ENCODE measurements at places on chromosomes 5 and 9.

GRCh38 chr9:123834889-123835562, 94.9 kb downstream of the DENND1A start:
- no peak for DNase-seq

DNA sequence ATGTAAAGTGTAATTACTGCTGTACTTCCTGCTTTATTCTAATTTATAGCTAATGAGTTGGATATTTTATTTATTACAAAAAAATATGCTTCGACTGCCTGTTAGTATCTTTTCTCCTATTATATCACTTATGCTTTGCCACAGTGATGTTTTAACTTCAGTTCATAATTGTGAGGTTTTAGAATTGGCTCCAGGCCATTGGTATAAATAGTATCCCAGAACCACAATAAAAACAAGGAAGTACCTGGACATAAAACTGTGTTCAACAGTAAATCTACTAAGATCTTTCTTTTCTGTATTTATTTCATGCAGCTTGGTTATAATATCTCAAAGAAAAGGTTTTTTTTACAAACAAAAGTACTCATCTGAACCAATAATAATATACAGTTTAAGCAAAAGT, 354.3 kb upstream of the CDH9 start:
- no peak for DNase-seq

- no peak for DNase-seq
These were observed 956.3 kb upstream of the CDH6 start for GRCh38 chr5:30237189-30237588.

- DNase-seq = no peak
These were observed 243.9 kb downstream of the NR2F1-AS1 start for GRCh38 chr5:93337138-93337537.

- DNase-seq = no peak
These were observed 70.5 kb downstream of the PPARGC1B start for GRCh38 chr5:149800633-149801032.

DNA sequence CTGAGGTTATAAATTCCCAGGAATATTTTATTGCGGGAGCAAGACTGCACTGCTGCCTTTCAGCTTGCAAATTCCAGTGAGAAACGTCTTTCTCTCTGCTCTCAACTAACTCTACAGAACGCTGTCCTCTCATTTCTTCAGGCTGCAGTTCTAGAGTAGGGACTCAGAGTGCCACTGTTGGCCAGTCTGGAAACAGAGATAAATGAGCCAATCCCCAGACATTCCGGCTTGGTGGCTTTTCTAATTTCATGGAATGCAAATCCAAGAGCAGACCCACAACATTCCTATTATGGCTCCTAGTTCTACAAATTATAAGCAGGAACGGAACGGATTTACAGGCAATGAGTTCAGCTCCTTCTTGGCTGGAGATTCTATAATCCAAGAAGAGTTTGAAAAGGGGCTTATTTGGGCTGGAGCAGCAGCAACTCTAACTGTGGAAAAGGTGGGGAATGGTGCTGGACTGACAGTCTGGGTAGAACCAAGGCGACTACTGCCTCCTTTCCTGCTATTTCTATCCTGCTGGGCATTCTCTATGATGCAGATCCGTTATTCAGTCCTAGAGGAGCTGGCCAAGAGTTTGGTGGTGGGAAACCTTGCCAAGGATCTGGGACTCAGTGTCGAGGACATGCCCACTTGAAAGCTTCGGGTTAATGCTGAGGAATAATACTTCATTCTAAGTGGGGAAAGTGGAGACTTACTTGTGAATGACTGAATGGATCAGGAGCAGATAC, 9.3 kb downstream of the PCDHGA12 start:
- DNase-seq = no peak

DNA sequence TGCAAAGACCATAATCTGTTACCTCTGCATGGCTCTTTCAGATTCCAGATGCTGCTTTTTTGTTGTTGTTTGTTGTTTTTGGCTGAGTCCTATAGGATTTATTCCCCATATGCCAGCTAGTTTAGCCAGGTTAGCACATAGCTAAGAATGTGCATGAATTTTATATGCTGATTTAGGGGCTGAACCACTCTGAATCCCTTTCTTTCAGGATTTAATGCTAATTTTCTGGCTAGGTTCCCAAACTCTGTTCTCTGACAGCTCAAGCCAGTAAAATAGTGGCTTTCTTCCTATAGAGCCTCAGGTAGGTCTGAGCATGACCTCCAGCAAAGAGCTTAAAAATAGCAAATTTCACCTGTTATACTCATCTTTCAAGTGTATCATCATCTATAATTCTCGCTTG, 521.4 kb downstream of the CAAP1 start:
- no peak for DNase-seq

- DNase-seq = no peak
These were observed 38.3 kb upstream of the EGFL7 start for GRCh38 chr9:136624184-136624951.

GRCh38 chr5:151019331-151019730, 1.1 kb upstream of the GPX3 start:
- no peak for DNase-seq

DNA sequence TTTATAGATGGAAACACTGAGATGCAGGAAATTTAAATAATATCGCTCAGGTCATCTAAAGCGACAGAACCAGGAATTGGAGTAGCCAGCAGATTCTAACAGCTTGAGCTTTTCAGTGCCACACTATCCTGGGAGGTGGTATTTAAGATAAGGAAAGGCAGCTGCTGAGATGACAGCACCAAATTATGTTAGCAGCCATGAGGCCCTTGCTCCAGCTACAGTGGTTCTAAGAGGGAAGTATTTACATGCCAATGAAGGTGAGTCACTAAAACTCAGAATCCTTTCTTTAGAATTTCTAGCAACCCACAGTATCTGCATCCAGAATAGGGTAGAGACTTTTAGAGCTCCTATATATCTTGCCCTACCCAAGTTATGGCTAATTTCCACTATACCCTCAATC, 127.0 kb upstream of the VLDLR start:
- DNase-seq = no peak

DNA sequence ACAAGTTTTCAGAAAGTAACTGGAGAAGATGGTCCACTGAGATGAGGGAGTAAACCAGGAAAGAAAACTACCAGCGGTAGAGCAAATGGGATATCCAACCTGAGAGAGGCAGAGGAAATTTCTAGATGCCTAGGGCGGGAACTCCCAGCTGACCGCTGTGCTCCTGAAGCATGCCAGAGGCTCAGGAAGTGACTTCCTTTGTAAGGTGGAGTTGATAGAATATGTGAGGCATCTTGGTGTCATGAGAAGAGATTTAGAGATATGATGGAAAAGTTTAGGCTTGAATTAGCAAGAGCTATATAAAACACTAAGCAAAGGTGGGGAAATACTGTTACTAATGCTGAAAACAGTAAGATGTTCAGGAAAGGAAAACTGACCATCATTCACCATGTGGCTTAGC, 124.1 kb downstream of the C9orf152 start:
- DNase-seq = no peak

DNA sequence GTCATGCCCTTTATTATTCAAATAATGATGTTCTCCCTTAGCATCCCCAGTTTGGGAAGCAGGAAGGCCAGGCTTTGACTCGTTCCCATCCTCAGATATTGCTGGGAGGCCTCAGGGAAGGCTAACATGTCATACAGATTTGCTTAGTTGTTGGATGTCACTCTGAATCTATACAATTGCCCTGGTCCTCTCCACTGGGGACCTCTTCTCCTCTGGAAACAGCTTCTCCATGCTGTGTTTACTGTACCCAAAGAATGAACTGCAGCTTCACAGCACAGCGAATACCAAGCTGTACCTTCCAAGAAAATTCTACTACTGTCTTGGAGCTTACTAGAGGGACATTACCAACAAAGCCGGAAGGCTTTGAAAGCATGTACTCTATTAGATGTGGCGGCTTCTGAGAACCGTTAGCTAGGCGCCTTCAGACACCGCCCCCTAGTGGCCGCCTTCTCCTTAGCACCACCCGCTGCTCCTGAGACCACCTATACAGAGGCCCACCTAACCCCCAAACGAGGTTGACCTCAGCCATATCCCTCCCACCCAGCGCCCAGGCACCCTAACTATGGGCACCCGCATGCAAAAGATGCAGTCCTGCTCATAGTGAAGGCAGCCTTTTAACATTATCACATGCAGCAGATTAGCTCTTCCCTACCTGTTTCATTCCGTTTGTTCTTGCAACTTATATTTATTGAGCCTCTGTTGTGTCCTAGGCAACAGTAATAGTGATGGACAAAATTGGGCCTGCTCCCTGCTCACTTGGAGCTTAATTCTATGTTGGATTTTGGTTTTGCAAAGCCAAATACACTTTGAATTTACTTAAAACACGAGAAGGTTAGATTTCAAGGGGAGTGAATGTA, 34.9 kb upstream of the FOXI1 start:
- DNase-seq = peak; percentile 70

DNA sequence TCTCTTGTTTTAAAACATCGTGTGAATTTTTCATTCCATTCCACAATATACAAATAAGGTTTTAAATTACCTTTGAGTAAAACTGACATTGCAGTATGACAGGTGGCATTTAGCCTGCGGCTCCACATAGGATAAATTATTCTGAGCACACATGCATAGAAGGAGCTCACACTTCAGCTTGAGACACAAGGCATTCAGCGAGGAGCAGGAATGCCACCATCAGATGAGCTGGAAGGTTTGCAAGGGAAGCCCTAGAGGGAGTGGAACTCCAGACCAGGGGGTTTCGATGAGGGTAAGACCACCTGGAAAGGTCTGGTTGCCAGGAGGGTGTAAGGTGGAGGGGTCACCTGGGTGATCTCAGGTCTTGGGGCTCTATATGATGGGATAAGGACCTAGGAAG, 259.0 kb upstream of the ADRA1B start:
- no peak for DNase-seq

- DNase-seq = no peak
These were observed 27.8 kb downstream of the NUTM2F start for GRCh38 chr9:94300470-94301301.

- no peak for DNase-seq
These were observed 19.1 kb downstream of the CAMSAP1 start for GRCh38 chr9:135888126-135888765.

DNA sequence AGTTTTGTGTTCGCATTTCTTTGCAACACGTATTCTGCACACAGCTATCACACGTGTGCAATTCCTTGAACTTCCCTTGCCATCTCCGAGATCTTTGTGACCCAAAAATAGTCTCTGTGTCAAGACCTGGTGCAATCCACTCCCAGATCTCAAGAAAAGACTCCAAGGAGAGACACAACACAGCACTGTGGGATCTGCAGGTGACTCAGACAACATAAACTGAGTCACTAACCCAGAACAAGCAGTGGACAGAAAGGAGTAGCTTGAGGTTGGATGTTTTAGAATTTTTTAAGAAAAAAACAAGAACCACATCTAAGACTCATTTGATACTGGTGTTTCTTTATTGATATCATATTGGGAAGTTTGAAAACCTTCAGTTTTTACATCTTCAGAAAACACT, 396.9 kb downstream of the AGTPBP1 start:
- no peak for DNase-seq

DNA sequence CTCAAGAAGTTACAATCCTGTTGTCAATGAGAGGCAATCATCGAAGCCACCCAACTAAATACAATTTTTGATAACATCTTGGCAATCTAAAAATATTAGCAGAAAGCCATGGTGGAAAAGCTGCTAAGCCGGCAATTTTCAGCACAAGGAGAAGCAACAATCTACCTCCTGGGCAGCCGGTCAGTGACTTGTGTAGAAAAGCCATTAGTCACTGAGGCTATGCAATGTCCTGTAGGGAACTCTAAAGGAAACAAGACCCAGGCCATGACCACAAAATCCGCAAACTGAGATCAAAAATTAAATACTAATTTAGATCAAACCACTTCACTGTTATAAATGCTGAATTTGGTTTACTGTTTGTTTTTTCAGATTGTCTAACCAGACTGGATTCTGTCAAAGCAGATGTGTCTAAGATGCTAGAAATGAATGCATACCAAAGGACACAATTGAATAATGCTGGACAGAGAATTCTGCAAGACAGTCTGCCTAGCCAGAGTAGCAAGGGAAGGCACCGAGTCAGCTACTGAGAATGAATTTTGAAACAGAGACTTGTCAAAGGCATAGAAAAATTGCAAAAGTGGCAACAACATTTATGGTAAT, 384.8 kb downstream of the PRELID2 start:
- no peak for DNase-seq
